ENCODE measurements at places on chromosomes 16 and 17. TPM values are rescaled to one million over a fixed set of nuclear protein-coding genes. Genes with fewer than 3 reads are reported as not detected.

Gene CACNG3
- total RNA-seq: not detected

Gene TMEM238L
- not detected for total RNA-seq

Gene HOXB5
- total RNA-seq: 0.14 TPM

Gene SPATA32
- not detected for total RNA-seq

Gene KRT39
- total RNA-seq: not detected

Gene TPSB2
- 3.7 TPM for total RNA-seq

DNA sequence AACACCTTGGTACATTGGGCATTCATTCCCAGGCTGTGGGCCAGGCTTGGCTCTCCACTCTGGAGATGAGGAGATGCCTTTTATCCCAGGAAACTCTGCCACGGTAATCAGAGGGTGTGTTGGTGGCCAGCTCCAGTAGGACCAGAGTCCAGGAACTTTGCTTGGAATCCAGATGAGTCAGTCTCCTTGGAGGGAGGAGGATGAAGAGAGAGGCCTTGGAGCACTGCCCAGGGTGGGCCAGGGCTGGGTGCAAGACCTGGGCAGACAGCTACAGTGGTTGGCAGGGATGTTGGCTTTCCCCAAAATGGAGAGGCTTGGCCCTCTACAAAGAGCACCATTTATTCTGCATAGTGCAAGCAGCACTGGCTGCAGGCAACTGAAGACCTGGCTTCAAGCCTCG, 209.0 kb downstream of the RGS9 start:
- no peak for DNase-seq

- no peak for DNase-seq
These were observed 102.7 kb downstream of the CLEC16A start for GRCh38 chr16:11047057-11047456.

DNA sequence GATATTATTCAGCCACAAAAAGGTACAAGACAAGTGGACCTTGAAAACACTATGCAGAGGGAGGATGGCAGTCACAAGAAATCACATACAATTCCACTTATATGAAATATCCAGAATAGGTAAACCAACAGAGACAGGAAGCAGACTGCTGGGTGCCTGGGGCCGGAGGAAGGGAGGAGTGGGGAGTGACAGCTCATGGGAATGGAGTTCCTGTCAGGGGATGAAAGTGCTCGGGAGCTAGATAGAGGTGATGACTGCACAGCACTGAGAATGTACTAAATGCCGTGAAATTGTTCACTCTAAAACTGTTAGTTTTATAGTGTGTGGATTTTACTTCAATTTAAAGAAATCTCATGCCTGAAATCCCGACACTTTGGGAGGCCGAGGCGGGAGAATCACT, 74.2 kb upstream of the MED9 start:
- no peak for DNase-seq

DNA sequence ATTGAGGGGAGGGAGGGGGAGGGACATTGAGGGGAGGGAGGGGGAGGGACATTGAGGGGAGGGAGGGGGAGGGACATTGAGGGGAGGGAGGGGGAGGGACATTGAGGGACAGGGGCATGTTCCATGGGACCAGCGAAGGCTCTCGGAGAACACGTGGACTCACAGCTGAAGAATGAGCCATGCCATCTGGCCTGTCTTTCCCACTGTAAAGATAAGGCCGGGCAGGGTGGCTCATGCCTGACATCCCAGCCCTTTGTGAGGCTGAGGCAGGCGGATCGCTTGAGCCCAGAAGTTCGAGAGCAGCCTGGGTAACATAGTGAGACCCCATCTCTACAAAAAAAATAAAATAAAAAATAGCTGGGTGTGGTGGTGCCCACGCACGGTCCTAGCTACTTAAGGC, 32.5 kb downstream of the RPH3AL start:
- DNase-seq: peak; percentile 8

DNA sequence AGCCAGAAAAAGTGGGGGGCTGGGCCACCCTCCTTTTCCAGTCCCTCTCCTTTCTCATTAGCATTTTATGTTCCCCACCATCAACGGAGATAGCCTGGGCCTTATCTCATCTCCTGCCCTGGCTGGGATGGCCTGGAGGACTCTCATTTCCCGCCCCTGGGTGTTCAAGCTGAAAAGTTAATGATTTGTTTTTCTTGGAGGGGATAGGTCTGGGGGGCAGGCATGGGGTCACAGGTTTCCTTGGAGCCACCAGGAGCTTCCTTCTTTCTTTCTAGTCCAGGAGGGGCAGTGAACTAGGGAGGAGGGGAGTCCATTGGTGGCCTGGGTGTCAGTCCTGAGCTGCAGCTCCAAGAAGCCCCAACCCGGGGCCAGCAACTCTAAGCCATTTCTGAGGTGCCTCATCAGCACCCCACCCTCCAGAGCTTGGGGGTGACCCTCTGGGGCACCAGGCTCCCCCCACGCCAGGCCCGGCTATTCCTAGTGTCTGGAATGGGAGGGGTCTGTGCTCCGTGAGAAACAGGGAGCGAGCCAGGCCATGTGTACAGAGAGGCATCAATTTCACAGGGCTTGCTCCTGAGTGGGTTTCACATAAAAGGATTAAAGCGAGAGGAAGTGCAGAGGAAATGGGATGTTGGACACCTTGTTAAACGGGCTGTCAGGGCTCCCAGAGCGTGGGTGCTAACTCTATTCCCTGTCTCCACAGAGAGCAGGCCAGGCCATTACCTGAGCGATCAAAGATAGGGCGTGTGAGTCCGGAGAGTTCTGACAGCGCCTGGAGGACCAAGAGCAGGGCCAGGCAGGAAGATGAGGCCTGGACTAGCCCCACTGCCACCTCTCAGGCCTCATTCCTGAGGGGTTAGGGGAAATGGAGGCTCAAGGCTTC, 90.6 kb upstream of the LHX1 start:
- no peak for DNase-seq

- DNase-seq: no peak
These were observed 26.3 kb downstream of the ZC3H18 start for GRCh38 chr16:88596483-88596882.

- no peak for DNase-seq
These were observed 389.1 kb upstream of the DYNLRB2 start for GRCh38 chr16:80151722-80152111.

- DNase-seq: no peak
These were observed 22.2 kb upstream of the CDH15 start for GRCh38 chr16:89149386-89149785.

GRCh38 chr17:46085522-46085921, 86.5 kb downstream of the STH start:
- DNase-seq: no peak

GRCh38 chr16:17395849-17396480, 74.8 kb downstream of the XYLT1 start:
- peak; percentile 76 for DNase-seq

GRCh38 chr16:56974549-56975300, 13.0 kb downstream of the CETP start:
- DNase-seq: no peak

GRCh38 chr16:57611706-57612105, 16.7 kb upstream of the ADGRG1 start:
- no peak for DNase-seq

Data from right cardiac atrium (tissue), 5 donors.